GM04503 (cell line): ENCODE measurements at places on chromosomes 12 and 14.

- DNase-seq, result no peak
Measured at GRCh38 chr12:47121146-47121545, 41.4 kb upstream of the AMIGO2 start.

DNA sequence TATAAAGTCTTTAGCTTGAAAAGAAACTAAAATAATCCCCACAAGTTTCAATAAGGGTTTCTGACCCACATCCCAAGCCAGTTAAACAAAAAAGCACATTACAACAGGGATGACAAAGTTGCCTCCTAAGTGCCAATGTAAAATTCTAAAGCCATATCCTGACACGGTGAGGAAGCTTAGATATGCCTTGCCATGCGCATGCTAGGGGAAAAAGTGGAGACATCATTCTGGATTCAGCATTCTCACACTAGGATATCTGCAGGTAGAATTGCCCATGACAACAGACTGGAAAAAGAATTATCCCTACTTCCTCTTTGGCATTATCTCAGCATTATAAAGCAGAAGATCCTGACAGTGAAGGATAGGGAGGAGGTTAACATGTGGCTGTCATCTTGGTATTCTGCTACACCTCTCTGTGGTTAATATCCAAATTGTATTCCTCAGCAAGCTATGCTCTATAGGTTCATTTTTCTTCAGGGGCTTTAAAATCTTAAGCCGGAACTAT is 4.9 kb downstream of the DUSP6 start:
- DNase-seq, result no peak

- DNase-seq, result no peak
Measured at GRCh38 chr12:21940549-21941505, at the start of gene ABCC9. Gene ABCC9, minus strand, starts transcription at chr12:21941426. Its CDS starts 4,752 bp downstream, at chr12:21936674.

DNA sequence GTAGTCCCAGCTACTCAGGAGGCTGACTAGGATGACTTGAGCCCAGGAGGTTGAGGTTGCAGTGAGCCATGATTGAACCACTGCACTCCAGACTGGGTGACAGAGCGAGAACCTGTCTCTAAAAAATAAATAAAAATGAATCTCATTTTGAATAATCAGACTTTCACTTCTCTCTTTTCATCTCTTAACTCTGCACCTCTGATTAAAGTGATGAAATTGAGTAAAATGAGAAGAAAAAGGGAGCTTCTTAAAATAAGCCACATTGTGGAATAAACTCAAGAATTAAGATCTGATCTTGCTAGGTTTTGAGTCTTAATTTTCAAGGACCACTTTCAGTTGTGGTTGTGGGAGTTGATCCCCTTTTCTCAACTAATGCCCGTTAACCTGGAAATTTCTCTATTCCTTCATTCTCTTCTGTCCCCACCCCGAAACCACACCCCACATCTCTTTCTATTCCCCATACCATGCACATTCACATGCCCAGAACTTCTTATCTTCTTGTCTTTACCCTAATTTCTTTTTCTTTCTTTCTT is 70.9 kb upstream of the ETV6 start:
- DNase-seq, result no peak

- DNase-seq, result no peak
Measured at GRCh38 chr14:102461490-102462338, 47.9 kb downstream of the ANKRD9 start.
